ENCODE measurements at places on chromosomes 4 and X.

- DNase-seq: no peak
Measured at GRCh38 chrX:64230123-64230970, at the start of gene ASB12. TSS of gene ASB12 (minus strand) at chrX:64230607. CDS start at chrX:64225650, 4,957 bp downstream.

GRCh38 chr4:22897520-22898108 lies 204.9 kb downstream of the GBA3 start:
- peak; percentile 18 for DNase-seq

- DNase-seq: no peak
Measured at GRCh38 chr4:173909294-173909693, 374.2 kb downstream of the FBXO8 start.

DNA sequence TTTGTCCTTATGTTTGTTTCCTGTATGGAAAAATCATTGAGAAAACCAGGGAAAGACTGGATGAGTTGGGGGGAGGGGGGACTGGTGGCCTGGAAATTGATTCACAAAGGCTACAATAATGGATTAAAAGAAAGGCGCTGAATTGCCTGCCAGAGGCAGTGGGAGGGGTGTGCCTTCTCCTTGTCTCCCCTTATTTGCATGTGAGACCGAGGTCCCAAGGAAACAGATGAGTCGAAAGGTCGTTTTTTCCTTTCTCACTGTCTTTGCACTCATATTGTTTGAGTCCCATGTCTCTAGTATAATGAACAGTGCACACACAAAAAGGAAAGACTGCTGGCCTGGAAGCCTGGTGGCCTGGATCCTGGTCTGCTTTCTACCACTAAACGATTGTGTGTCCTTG lies 86.6 kb upstream of the ZDHHC15 start:
- no peak for DNase-seq

GRCh38 chrX:107654566-107654871 lies 26.2 kb downstream of the PRPS1 start:
- DNase-seq: no peak
